Subcutaneous preadipocyte (primary cell): ENCODE measurements at places on chromosomes 2 and 18. TPM values are rescaled to one million over a fixed set of nuclear protein-coding genes. Genes with fewer than 3 reads are reported as not detected.

FRZB gene
- under 0.01 TPM in 1 of 2 replicates, not detected in the other for total RNA-seq

KCNK3 gene
- under 0.01 TPM in 1 of 2 replicates, not detected in the other for total RNA-seq

GPR155 gene
- total RNA-seq = 1.4 and 1.8 TPM in 2 replicates

RTTN gene
- total RNA-seq = 15.8 and 36.9 TPM in 2 replicates

HOXD4 gene
- 1.1 and 2.0 TPM in 2 replicates for total RNA-seq

KYNU gene
- total RNA-seq = 15.2 and 17.6 TPM in 2 replicates

DPP4 gene
- total RNA-seq = 214 and 266 TPM in 2 replicates

FAM228A gene
- 0.98 TPM in 1 of 2 replicates, not detected in the other for total RNA-seq

GAL3ST2 gene
- not detected in 2 replicates for total RNA-seq

LIPG gene
- 1.5 and 4.5 TPM in 2 replicates for total RNA-seq

CDK5R2 gene
- total RNA-seq = not detected in 2 replicates

CNGA3 gene
- total RNA-seq = under 0.01 TPM in 2 replicates

KIF5C gene
- total RNA-seq = under 0.01 and 0.20 TPM in 2 replicates

IL36RN gene
- not detected in 2 replicates for total RNA-seq

KIAA2012 gene
- total RNA-seq = not detected in 2 replicates

FSHR gene
- not detected in 2 replicates for total RNA-seq

CFC1 gene
- not detected in 2 replicates for total RNA-seq

CAPN13 gene
- total RNA-seq = not detected in 2 replicates

COL4A3 gene
- under 0.01 TPM in 2 replicates for total RNA-seq

SP140 gene
- total RNA-seq = under 0.01 TPM in 1 of 2 replicates, not detected in the other

DSG4 gene
- total RNA-seq = not detected in 2 replicates

CNTNAP5 gene
- not detected in 2 replicates for total RNA-seq

FBXO48 gene
- 0.37 and 0.59 TPM in 2 replicates for total RNA-seq

EVX2 gene
- total RNA-seq = not detected in 2 replicates

C1QL2 gene
- not detected in 2 replicates for total RNA-seq

SLC4A5 gene
- total RNA-seq = under 0.01 and 1.5 TPM in 2 replicates

DTNA gene
- total RNA-seq = 24.6 and 31.6 TPM in 2 replicates

PRSS56 gene
- total RNA-seq = not detected in 2 replicates

ZBTB7C gene
- total RNA-seq = under 0.01 TPM in 2 replicates

RAB1A gene
- 64.7 and 65.5 TPM in 2 replicates for total RNA-seq

LINC00305 gene
- total RNA-seq = not detected in 2 replicates

UGT1A10 gene
- not detected in 2 replicates for total RNA-seq

PKDCC gene
- 26.4 and 26.5 TPM in 2 replicates for total RNA-seq

NBEAL1 gene
- total RNA-seq = 34.9 and 38.5 TPM in 2 replicates

KCNE4 gene
- 0.73 and 1.6 TPM in 2 replicates for total RNA-seq

FEV gene
- not detected in 2 replicates for total RNA-seq

COLEC12 gene
- total RNA-seq = 92.6 and 115 TPM in 2 replicates

FBXO15 gene
- total RNA-seq = 0.37 and 0.78 TPM in 2 replicates

TANC1 gene
- total RNA-seq = 7.7 and 11.7 TPM in 2 replicates

COLEC11 gene
- 0.37 and 0.59 TPM in 2 replicates for total RNA-seq

ARHGEF33 gene
- total RNA-seq = 0.20 and 0.37 TPM in 2 replicates

CXCR4 gene
- total RNA-seq = not detected in 2 replicates

FABP1 gene
- total RNA-seq = not detected in 2 replicates

DNPEP gene
- 63.9 and 69.4 TPM in 2 replicates for total RNA-seq

ATP6V1C2 gene
- under 0.01 TPM in 2 replicates for total RNA-seq

UGT1A1 gene
- not detected in 2 replicates for total RNA-seq

NCKAP1 gene
- total RNA-seq = 128 and 143 TPM in 2 replicates

IFT172 gene
- 26.6 and 27.6 TPM in 2 replicates for total RNA-seq

RALB gene
- total RNA-seq = 47.5 and 53.6 TPM in 2 replicates

PRKCE gene
- total RNA-seq = 11.8 and 18.8 TPM in 2 replicates

CIB4 gene
- total RNA-seq = not detected in 2 replicates

OTX1 gene
- 0.20 TPM in 1 of 2 replicates, not detected in the other for total RNA-seq

BOLL gene
- not detected in 2 replicates for total RNA-seq

DAPL1 gene
- total RNA-seq = not detected in 2 replicates

SGPP2 gene
- not detected in 2 replicates for total RNA-seq

CFAP65 gene
- total RNA-seq = 0.20 TPM in 1 of 2 replicates, not detected in the other

TLX2 gene
- total RNA-seq = under 0.01 TPM in 1 of 2 replicates, not detected in the other

ZNF396 gene
- total RNA-seq = 0.37 and 0.59 TPM in 2 replicates

ZCCHC2 gene
- total RNA-seq = 12.1 and 16.6 TPM in 2 replicates
